ENCODE measurements at places on chromosomes 16 and 17.

GRCh38 chr16:12468552-12468951 is 335.1 kb downstream of the CPPED1 start:
- no peak for DNase-seq

GRCh38 chr16:81629034-81629802 is 149.9 kb upstream of the PLCG2 start:
- DNase-seq: no peak

DNA sequence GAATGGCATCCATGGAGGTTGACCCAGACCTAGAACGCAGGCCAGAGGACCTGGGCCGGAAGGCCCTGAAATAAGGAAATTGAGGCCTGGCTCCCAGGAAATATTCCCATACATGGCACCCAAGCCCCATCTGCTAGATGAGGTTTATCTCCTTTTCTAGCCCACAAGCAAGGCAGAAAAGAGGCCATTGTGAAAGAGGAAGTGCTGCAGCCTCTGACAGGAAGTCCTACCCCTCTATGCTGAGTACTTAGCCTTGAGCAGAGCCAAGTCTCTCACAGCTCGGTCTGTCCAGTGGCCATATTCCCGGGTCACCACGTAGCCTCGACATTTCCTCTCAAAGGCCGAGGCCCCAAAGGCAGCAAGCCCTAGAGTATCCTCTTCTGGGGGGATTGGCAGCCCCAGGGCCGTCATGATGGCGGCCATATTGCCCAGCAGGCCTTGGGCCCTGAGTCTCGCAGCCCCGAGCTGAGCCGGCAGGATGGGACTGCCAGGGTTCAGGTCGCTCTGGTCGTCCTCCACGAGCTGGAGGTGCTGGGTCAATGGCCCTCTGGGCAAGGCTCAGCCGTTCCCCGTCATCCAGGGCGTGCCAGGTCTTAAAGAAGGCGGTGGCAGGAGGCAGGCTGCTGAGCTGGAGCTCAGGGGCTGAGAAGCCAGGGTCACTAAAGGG is 7.8 kb downstream of the CTF1 start:
- no peak for DNase-seq

DNA sequence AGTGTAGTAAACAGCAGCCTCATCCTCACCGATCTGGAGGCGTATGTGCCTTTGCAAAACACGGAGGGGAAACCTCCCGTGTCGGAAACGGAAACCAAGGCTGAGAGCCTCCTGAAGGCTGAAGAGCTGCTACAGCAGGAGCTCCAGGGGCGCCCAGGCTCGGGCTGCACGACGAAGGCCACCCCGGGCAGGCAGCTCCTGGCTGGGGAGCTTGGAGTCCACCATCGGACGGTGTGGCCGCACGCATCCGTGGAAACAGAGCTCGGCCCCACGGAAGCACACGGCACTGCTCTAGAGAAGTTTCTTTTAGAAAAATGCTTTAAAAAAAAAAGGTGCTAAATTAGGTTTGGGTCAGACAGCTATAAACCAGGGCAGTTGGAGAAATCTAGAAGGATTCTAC is 71.5 kb downstream of the ZNF778 start:
- DNase-seq: no peak

GRCh38 chr16:50469744-50470321 is 78.4 kb upstream of the NKD1 start:
- no peak for DNase-seq
